Skeletal muscle cell (primary cell): ENCODE measurements at places on chromosomes 1 and 21.

DNA sequence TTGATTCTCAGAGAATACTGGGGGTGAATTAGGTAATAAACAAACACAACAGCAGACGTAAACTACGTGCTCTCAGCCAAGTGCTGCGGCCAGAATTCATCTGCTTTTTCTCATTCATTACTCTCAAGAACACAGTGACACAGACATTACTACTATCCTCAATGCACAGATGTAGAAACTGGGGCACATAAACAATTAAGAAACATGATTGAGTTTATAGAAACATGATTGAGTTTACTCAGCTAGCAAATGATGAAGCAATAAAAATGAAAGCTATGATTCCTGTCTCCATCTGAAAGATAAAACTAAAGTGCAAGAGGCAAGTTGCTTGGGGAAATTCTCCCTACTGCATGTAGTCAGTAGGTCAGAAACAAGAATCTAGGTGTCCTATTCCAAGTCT, 140.5 kb downstream of the IFI44 start:
- no peak for DNase-seq

DNA sequence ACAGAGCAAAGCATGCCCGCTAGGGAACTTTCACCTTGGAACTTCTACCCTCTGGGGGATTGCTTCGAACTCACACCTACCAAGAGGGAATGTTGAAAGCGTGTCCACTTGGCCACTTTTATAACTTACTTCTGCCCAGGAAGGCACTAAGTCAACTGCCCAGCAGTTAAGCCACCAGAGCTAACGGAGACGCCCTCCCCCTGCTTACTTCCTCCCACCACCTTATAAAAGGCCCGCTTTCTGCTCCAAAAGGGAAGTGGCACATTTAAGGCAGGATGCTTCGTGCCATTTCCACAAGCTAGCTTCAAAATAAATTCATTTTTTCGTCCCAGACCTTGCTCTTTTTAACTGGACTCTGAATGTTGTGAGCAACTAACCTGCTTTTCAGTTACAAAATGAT, 3.2 kb upstream of the AK2 start:
- no peak for DNase-seq

GRCh38 chr1:41713557-41714327, 205.0 kb downstream of the HIVEP3 start:
- peak; percentile 78 for DNase-seq

DNA sequence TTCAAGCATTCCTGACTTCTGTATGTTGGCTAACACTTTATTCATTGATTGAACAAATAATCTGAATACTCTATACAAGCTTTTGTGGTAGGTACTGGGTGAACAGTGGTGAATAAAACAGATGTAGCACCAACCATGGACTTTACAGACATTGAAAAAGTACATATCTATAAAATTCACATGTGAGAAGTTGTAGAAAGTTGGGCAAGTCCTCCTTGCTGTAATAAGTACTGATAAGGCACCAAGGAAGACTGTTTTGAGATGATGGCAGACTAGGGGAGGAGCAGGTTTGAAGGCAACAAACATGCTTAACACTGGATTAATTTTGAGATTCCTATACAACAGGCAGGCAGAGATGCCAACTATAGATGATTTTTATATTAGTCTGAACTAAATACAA, 42.4 kb downstream of the RNF2 start:
- DNase-seq: no peak

- DNase-seq: no peak
Measured at GRCh38 chr1:224481601-224482000, 47.0 kb upstream of the WDR26 start.

- DNase-seq: no peak
Measured at GRCh38 chr1:175080030-175080429, 12.4 kb downstream of the TNN start.

DNA sequence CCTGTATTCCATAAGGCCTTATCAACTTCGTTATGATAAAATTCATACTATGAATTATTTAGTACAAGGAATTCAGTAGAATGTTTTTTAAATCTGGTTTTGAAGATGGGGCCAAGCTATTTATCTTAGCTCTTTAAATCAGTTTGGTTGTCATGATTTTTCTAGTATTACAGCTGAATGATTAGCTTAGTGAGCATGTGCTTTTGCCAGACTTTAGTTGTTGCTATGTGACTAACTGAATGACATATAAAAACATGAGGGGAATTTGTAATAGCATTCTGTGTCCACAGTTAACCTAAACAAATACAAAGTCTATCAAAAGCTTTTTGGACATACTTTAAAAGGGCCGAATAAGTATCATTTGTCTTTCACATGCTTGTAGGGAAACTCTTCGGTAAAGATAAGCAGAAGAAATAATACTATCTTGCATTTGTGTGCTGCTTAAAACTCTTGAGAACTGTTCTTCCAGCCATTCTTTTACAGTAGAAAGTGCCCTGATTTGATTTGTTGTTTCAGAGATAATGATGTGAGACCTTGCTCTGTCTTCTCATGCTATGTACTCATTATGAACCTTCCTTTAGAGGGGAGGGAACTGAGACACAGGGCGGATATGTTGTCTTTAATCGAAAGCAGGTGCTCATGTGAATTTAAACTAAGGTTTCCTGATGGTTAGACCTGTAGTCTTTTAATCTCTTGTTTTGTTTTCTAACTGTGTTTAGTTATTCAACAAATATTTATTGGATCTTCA, 18.8 kb downstream of the NEK7 start:
- no peak for DNase-seq

GRCh38 chr1:212110617-212111016, 75.1 kb downstream of the DTL start:
- DNase-seq: peak; percentile 44

DNA sequence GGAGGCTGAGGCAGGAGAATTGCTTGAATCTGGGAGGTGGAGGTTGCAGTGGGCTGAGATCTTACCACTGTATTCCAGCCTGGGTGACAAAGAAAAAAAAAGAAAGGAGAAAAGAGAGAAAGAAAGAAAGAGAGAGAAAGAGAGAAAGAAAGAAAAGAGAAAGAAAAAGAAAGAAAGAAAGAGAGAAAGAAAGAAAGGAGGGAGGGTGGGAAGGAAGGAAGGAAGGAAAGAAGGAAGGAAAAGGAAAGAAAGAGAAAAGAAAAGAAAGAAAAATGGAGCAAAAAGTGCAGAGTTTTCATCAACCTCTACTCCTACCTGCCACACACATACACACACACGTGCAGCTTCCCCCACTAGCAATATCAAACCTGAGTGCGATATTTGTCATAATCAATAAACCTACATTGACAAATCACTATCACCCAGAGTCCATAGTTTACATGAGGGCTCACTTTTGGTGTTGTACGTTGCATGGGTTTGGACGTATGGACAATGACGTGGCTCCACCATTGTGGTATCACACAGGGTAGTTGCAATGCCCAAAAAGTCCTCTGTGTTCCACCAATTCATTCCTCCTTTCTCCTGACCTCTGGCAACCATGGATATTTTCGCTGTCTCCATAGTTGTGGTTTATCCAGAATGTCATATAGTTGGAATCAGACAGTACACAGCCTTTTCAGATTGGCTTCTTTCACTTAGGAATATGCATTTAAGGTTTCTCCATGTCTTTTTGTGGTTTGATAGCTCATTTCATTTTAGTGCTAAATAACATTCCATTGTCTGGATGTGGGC, 36.5 kb downstream of the EVA1C start:
- DNase-seq: no peak

- DNase-seq: no peak
Measured at GRCh38 chr1:21333824-21334213, 43.6 kb upstream of the ECE1 start.

- DNase-seq: no peak
Measured at GRCh38 chr1:50930193-50930592, 29.9 kb downstream of the FAF1 start.

DNA sequence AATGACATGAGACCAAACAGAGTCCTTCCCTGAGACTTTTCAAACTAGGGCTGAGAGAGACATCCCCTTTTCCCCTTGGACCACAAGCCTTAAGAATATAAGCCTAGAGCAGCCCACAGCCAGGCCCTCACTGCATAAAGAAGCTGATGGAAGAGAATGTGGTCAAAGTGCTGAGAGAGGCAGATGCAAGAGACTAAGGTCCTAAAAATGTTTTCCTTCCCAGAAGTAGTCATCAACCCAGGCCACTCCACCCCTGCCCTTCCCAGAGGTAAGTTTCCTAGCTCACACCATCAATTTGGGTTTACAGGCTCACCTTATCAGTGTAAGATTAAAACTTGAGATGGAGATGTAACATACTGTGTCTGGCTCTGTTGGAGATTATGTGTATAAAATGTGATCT, 58.2 kb downstream of the BCAR3 start:
- DNase-seq: no peak

DNA sequence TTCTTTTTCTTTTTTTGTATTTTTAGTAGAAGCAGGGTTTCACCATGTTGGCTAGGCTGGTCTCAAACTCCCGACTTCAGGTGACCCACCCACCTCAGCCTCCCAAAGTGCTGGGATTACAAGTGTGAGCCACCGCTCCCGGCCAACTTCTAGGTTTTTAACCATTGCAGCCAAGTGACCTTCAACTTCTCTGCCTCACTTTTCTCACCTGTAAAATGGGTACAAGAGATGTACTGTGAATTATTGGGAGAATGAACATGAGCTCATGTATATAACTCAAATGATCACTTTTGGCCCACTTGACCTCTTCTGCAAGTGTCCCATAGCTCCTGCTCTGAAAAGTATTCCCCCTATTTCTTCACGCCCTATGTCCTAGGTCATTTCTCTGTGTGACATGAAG, 11.8 kb upstream of the RPL11 start:
- DNase-seq: no peak

GRCh38 chr21:33651965-33652680, 9.8 kb downstream of the ITSN1 start:
- no peak for DNase-seq

GRCh38 chr21:40555021-40555528, 291.9 kb downstream of the DSCAM start:
- no peak for DNase-seq

DNA sequence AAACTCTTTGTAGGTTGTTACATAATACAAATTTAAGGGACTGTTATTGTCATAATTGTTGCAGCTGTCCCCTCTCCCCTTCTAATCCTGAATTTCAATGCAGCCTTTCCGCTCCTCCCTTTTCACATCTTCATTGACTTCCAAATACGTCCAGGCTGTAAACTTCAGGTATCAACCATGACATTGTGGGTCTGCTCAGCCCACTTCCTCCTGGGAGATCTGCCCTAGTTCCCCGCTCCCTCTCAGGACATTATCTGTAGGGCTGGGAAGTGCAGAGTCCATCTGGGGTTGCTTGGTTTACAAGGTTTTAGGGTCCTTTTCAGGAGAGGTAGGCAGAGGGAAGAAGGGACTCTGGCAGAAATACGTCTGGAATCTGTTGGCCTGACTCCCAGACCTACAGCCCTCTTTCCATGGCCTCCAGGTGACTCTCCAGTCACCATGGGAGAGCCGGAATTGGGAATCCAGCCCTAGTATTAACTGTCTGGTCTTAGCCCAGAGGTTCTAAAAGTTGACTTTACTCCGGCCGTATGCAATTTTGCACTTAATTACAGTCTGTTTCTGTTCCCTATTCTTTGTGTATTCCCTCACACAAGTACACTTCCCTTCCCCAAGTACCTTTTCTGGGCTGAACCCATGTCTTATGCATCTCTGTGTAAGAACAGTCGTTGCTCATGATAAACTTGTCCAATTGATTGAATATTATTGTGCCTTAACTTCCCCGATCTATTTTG, 4.7 kb upstream of the DENND2D start:
- no peak for DNase-seq

DNA sequence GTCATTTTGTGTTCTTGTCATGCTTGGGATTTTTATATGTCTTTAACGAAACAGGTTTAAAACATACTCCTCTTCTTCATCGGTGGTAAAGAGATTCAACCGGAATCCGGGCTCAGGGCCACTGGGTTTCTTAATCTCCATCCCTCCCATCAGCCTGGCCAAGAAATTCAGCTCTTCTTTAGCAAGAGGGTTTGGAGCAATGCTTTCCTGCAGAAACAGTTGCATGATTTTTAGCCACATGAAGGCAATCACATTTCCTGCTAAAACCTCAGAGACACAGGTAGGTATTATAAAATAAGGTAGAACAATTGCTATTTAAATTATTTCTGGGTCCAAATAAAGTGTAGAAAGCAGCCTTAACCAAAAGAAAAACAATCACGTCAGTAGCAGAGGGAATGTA, 22.7 kb upstream of the LSM10 start:
- DNase-seq: no peak

- no peak for DNase-seq
Measured at GRCh38 chr1:95752515-95753381, 518.7 kb downstream of the RWDD3 start.

GRCh38 chr1:169110689-169111447, 4.4 kb downstream of the ATP1B1 start:
- DNase-seq: no peak

GRCh38 chr1:154745750-154746425, 124.2 kb downstream of the KCNN3 start:
- DNase-seq: no peak

DNA sequence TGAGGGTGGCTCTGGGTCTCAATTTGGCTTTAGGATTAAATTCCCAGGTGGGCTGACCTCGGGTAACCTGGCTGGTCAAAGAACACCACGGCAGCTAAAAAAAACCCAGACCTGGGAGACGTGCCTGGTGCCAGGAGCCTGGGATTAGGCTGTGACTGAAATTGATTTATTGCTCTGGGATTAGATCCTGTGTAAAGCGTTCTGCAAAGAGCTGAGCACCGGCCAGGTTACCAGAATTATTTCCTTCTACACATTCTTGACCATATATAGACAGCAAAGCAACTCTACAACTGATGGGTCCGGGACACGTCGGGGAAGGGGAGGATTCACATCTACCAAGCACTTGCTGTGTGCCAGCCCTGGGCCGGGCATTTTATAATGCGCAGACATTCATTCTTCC, 45.2 kb downstream of the TMCO4 start:
- no peak for DNase-seq

DNA sequence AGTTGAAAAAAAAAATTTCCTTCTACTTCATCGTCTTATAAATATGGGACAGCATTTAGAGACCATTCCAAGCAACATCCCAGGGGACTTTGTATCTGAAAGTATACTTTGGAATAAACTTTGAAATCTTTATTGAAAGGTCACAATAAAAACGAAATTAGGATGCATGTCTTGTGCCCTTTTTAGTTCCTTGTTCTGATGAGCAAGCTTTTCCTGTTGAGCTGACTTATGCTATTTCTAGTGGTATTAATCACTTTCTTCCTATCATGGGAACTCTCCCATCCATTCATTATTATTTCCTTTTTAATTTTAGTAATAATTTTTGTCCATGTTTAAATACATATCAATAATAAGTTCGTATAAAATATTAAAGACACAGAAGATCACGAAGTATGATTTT, 4.0 kb upstream of the GBP2 start:
- no peak for DNase-seq
